ENCODE measurements at places on chromosomes 3 and 15. TPM values are rescaled to one million over a fixed set of nuclear protein-coding genes. Genes with fewer than 3 reads are reported as not detected.

ABHD5 gene
- total RNA-seq = 54.9 TPM

SENP8 gene
- total RNA-seq = 2.6 TPM

RTP3 gene
- total RNA-seq = not detected

OR5K2 gene
- not detected for total RNA-seq

MASP1 gene
- 319 TPM for total RNA-seq

SNTN gene
- not detected for total RNA-seq

Measured in smooth muscle cell of bladder (primary cell).